ENCODE measurements at places on chromosomes 16 and 17.

GRCh38 chr17:54738496-54738895 lies 162.2 kb upstream of the TOM1L1 start:
- DNase-seq: no peak

DNA sequence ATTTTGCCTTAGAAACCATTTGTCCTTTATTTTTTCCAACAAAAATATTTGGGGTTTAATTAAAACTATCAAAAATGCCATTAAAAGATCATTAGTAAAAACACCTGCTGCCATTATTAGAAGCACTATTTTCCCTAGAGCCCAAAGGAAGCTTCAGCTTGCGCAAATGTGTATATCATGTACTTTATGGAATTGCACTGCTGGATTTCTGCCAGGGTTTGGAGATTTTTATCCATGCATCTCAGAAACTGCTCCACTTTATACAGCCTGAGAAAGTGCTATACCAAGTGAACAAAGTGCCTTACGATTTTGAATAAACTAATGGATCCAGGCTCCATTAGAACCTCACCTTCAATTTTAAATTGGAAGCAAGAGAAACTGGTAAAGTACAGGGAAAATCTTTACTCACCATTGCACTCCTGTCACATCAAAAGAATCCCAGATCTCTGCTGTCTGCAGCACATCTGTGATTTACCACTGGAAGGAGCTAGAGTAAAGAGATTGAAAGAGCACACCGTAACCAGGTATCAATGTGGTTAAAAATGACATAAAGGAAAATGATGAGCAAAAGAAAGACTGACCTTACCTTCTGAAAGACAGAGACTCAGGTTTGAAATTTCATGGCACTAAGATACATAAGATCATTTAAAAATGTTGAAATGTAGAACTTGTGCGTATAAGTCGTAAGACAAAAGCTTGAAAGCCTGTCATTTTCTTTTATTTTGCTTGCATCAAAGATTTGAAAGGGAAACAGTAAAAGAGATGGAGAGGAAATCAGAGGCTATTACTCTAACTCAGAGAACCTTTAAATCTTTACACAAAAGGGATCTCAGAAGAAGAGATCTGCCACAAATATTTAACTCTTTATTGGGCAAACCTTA lies 678.1 kb upstream of the GOT2 start:
- DNase-seq: no peak

DNA sequence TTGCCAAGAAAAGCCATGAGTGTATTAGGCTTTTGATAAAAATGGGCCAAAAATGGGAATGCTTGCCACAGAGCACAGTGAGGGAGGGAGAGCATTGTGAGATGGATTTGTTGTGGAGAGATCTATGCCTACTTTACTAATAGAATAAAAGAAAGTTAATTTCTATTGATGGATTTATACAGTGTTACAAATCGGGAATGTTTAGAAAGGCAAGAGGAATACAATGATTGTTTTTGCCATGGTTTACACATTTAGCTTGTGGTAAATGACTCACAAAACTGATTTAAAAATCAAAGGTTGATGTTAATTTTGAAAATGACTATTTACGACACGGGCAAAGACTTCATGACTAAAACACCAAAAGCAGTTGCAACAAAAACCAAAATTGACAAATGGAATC lies 16.6 kb downstream of the CCL4 start:
- no peak for DNase-seq

- DNase-seq: no peak
These were observed 262.3 kb downstream of the SOX9 start for GRCh38 chr17:72382971-72383722.

DNA sequence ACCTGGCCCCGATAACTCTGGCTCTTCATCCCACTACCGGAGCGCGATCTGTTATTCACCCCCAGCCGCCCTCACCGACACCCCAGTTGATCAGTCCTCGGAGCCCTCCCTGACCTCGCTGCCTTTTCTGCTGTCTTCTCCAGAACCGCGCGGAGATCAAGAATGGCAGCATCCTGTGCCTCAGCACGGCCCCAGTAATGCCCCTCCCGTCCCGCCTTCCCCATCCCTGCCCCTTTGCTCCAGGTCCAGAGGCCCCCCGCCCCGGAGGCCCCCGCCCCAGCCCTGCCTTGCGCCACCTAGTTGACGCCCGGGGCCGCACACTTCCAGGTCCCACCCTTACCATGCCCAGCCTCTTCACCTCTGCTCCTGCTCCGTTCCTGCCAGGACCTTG lies 872 bp downstream of the ELMO3 start:
- no peak for DNase-seq

GRCh38 chr16:58128711-58129096 lies 477 bp downstream of the CFAP20 start:
- DNase-seq: no peak

DNA sequence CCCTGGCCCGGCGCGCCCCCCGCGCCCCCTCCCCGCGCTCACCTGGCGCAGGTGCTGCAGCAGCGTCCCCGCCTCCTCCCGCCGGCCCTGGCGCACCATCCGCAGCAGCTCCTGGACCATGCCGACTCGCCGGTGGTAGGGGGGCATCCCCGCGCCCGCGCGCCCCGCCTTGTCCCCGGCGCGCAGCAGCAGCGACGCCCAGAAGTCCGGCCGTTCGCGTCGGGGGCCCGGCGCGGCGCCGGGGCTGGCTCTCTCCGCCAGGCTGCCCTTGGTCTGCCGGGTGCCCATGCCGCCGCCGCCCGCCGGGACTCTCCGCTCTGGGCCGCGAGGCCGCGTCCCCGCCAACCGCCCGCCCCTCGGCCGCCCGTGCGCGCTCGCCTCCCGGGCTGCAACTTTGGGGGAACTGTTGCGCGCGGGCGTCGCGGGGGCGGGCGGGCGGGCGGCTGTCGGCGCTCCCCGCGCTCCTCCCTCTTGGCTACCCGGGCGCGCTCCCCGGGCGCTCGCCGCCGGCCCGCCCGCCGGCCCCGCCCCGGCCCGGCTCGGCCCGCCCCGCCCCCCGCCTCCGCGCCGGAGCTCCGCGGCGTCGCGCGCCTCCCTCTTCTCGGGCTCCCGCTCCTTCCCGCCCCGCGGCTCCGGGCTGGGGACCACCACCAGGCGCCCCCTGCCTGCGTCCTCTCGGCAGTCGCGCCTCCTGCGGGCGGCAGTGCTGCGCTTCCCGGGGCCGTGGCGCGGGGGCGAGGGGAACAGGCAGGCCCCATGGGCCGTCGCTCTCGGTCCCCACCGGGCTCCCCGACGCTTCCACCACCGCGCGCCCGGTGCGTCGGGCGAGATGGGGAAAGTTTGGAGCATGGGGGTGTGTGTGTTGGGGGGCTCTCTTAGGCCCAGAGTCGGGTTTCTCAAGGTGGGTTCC lies at the start of gene LRRC75A:
Gene LRRC75A, minus strand, starts transcription at position 491 of the 910 bp plus-strand sequence. Its CDS starts 203 bp downstream, at position 288.
- DNase-seq: no peak

GRCh38 chr17:56979091-56979480 lies 1.2 kb downstream of the SCPEP1 start:
- DNase-seq: no peak

DNA sequence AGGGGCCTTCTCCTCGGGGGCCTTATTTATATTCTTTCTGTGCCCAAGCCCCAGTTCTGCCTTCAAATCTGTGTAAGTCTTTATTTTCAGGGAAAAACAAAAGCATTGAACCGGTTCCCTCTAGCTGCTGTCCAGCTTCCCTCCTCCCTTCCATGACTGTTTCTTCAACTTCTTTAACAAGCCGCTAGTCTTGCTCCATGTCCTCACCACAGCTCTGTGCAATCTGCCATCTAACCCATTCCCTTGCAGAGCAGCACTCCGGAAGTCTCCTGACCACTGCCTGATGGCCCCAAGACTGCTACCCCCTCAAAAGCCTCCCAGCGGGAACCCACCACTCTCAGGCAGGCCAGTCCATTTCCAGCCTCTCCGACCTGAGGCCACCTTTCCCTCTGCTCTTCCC lies 16.9 kb downstream of the EMC8 start:
- DNase-seq: no peak

DNA sequence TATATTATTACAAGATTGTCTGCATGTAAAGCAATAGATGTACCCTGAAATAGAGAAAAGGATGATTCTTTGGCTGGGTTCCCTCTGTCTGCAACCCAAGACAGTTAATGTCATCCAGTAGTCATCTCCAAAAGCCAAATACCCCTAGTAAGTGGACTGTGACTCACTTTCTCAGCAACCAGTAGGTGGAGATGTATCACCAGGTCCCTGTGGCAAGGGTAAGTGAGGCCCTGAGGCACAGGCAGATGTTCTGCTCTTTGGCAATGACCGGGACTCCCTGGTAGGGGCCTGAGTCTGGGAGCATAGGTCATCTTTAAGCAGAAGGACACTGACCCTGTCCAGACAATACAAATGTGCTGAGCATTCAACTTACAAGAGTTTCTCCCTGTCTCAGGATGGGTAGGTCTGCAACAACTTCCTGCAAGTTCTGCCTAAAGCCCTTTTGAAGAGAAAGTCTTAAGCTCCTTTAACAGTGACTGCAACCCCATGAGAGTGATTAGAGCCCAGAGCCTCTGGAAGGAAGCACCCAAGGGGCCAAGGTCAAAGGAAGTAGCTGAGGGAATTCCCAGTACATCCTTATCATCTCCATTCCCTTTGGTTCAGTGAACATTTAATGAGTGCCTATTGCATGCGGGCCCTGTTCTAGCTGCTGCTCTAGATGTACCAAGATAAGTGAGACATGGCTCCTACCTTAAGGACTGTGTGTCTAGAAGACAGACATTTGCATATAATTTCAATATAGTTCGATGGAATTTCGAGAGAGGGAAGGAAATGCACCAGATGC lies 31.9 kb downstream of the PMP22 start:
- DNase-seq: no peak
